GM12891 (cell line): ENCODE measurements at places on chromosomes 12 and 14.

DNA sequence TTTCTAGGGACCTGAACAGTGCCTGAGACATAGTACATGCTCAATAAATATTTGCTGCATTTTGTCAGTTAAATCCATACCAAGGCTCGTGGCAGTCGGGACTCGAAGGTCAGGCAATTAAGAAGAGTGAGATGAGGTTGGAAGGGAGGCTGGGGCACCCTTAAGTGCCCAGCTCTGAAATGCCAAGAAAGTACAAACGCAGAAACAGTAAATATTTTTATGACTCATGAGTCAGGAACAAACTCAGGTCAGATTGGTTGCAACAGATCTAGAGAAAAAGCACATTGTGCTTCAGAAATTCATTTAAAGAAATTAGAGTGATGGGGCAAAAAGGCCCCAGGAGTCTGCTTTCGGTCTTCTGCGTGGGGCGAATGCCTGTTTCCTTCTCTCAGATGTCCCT, 83.0 kb upstream of the FZD10 start:
- DNase-seq: no peak

DNA sequence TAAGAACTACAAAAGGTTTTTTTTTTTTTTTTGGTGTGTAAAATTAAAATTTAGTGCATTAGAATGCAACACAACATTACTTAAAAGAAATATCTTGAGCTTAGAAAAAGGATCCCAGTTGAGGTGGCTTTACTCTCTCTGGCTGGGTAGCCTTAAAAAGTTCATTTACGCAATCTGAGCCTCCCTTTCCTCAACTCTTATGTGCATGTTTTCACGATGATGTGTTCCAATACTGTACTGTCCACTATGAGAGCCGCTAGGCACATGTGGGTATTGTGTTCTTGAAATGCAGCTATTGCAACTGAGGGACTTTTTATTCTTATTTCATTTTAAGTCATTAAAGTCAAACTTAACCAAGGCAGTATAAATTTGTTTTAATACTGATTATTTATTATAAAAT, 460.9 kb upstream of the SYT1 start:
- DNase-seq: no peak

- DNase-seq: no peak
These were observed 614 bp upstream of the NACA start for GRCh38 chr12:56725723-56726102.

DNA sequence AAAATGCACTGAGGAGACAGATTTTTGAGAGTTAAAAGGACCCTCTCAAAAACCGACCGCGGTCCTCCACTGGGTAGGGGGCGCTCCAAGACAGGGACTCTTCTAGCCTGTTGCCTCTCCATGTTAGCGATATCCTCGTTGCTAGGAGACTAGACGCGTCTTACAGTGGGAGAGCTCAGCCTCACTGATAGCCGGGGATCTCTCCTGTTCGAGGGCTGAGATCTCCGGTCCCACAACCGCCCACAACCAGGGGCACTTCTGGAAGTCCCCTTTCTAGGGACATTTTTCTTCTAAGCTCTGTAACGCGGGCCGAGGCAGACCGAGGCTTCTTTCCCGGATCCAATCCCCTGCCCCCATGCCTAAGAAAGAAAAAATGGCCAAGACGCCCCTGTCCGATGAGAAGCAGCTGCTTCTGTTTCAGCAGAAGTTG, 21.3 kb downstream of the FKBP11 start:
- DNase-seq: peak; percentile 62

DNA sequence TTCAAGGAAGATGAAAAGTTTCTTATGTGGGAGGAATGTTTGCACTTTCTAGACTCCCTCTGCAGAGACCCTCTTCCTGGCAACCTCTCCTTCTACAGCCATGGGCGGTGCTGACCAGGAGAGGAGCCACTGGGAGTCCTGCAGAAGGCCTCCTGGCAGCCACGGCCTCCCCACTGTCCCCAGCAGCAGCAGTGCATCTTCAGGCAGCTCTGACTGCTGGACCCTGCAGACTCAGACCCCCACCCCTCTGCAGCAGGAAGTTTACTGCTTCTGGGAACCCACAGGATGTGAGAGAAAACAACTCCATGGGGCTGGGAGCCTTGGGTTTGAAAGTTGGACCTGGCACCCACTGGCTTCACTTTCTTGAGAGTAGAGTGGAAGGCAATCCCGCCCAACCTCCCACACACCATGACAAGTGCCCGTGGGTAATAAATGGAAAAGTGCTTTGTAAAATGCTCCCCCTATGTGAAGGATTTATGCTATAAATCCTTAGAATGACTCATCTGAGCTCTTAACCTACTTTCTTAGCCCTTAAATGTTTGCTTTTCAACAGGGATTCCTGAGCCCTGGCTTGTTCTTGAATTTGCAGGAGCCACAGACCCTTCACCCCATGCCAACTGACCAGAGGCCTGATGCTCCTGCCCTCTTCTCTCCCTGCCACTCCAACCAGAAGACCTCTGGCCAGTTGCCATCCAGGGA, 37.5 kb upstream of the DDX11 start:
- DNase-seq: no peak

- DNase-seq: no peak
These were observed 6.3 kb downstream of the B4GALNT3 start for GRCh38 chr12:466039-466438.

DNA sequence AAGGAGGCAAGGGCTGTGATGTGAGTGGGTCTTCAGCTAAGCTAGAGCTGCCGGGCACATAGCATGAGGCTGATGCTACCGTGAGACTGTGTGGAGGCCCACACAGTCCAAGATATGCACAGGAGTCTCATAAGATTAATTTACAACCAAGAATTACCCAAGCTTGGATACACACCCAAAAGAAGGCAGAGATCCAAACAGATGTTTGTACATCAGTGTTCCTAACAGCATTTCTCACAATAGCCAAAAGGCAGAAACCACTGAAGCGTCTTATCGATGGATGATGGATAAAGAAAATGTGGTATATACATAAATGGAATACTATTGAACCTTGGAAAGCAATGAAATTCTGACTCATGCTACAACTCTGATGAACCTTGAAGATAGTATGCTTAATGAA, 40.8 kb upstream of the RIC8B start:
- DNase-seq: no peak

DNA sequence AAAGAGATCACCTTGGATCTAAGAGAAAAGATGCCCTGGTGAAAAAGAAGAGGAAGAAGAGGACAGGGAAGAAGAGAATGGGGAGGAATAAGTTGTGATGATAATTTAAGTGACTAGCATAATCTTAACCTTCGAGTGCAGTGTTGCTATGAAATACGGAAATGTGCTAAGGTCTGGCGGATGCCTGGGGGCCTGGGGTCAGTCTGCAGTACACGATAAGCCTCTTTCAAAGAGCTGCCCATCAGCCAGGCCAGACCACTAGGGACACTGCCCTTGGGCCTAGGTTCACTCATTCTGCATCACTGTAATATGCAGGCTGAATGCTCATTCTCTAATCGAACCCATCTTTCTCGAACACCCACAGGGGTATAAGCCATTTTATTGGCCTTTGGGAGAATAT, 83.4 kb downstream of the PLEKHG3 start:
- DNase-seq: no peak

GRCh38 chr12:47602949-47603558, 102.8 kb downstream of the RPAP3 start:
- no peak for DNase-seq

DNA sequence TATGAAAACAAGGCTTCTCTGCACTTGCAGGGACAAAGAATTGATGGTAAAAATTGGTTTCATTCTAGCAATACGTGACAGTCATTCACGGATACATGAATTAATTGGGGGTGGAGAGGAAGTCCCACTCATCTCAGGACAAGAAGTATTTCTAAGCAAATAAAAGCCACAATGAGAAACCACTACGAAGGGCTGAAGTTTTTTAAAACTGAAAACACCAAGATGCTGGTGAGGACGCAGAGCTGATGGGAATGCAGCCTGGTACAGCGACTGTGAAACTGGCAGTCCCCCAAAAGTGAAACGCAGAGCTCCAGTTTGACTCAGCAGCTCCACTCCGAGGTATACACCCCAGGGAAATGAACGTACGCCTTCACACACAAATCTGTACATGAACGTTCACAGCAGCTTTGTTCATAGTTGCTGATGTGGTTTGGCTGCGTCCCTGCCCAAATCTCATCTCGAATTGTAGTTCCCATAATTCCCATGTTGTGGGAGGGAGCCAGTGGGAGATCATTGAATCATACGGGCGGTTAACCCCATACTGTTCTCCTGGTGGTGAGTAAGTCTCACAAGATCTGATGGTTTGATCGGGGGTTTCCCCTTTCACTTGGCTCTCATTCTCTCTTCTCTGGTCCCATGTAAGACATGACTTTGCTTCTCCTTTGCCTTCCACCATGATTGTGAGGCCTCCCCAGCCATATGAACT, 89.0 kb downstream of the SCARB1 start:
- peak; percentile 53 for DNase-seq

DNA sequence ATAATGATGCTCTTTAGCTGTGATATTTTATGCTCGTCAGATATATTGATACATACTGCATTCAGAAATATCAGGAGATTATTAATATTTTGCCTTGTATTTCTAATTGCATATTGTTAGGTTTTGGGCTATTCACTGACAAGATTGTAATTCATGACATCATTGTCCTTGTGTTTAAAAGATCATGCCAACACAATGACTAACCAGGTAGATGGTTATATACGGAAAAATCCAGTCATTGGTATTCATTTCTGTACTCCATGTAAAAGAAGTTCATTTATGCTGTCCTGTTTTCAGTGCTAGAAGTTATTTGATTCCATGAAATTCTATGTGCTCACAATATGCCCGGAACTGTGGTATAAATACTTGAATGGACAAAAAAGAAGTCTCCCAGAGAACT, 107.5 kb downstream of the KITLG start:
- DNase-seq: no peak

GRCh38 chr12:102281231-102281630, 83.6 kb upstream of the PMCH start:
- DNase-seq: no peak

GRCh38 chr12:2154521-2154920, 101.7 kb downstream of the CACNA1C start:
- no peak for DNase-seq

GRCh38 chr14:57390806-57391516, 575 bp downstream of the NAA30 start:
- peak; percentile 38 for DNase-seq

DNA sequence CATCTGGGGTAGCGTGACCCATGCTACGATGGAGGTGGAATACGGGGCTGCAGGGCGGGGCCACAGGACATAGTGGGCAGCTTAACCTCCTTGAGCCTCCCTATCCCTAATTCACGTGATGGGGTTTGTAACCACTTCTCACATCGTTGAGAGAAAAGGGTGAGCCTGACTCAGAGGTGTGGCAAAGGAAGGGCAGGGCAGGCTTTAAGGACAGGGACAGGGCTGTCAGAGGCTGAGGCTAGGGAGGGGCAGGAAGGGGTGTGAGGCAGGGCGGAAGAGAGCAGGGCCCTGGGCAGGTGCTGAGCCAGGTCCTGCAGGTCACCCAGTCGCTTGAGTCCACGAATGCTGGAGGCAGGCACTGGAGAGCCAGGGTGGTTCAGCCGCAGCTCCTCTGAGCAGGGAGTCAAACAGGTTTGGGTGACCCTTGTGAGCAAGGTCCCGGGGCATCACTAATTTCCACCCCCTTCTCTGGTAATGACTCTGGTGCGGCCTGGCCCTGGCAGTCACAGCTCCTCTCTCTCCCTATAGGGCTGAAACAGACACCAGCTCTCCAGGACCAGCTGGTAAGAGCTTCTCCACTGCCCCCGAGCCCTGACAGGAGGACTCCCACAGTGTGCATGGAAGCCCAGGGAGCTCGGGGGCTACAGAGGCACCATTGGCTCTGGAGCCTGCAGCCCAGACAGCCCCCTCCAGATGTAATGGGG, 7.5 kb upstream of the AQP2 start:
- no peak for DNase-seq

DNA sequence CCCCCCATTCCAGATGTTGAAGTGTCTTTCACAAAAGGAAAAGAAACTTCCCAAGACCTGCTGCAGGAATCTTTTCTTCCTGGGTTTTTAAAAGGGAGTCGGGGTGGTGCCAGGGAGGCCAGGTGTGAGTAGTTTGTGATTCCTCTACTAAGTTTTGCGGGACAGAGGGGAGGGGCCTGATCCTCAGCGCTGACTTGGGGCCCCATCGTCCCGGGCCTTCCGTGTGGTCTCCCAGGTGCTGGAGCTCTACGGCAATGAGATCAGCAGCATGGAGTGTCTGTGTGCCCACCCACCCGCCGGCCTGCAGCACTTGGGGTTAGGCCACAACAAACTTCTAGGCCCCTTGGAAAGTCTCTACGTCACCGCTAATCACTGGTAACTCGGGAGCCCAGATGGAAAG, 4.5 kb downstream of the LRRC43 start:
- no peak for DNase-seq

GRCh38 chr14:61470261-61470960, 149.0 kb downstream of the PRKCH start:
- DNase-seq: no peak

GRCh38 chr14:34029921-34030334, 79.1 kb upstream of the EGLN3 start:
- no peak for DNase-seq

DNA sequence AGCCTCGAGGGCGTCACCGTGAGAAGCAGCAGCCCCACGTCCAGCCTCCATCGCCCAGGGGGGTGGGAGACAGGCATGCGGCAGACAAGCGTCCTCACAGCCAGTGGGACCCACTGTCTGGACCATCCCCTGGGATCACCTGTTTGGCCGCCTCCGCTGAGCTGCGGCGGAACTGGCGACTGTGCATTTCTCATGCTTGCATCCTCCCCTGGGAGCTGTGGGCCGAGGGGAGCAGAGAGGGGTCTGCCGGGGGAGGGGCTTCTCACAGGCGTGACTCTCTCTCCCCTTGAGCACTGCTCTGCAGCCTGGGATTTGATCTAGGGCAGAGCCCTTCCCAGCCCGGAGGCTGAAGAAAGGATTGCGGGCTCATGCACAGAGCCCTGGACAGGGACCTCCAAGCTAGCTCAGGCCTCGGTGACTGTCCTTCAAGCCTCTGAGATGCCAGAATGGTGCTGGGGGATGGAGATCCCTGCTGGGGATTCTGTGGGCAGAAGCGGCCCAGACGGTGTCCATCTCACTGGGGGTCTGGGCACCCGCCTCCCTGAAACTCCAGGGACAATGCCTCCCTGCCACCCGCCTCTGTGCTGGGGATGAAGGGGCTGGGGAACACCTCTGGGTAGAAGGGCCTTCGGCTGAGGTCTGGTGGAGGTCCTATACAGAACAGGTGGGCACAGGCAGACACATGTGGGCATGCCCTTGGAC, 61.1 kb downstream of the PRIMA1 start:
- DNase-seq: no peak

DNA sequence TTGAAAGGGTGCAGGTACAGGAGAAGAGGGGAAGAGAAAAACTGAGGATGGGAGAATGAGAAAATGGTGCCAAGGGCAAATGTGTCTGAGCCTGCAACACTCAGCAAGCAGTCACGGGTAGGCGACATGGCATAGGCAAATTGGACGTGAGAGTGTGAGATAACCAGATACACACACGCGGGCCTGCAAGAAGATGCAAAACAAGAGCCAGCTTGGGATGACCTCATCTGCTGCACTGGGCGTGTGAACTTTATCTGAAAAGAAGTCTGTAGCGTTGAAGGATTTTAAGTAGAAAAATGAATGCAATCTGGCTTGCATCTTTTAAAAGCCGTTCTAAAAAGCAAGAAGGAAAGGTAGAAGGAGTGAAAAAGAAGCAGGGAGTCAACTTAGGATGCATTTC, 160.4 kb downstream of the NTF3 start:
- no peak for DNase-seq
